GM10248 (cell line): ENCODE measurements at places on chromosomes 13 and 19.
A peak's percentile ranks its signal among the peaks of the same experiment; 100 is the strongest.

DNA sequence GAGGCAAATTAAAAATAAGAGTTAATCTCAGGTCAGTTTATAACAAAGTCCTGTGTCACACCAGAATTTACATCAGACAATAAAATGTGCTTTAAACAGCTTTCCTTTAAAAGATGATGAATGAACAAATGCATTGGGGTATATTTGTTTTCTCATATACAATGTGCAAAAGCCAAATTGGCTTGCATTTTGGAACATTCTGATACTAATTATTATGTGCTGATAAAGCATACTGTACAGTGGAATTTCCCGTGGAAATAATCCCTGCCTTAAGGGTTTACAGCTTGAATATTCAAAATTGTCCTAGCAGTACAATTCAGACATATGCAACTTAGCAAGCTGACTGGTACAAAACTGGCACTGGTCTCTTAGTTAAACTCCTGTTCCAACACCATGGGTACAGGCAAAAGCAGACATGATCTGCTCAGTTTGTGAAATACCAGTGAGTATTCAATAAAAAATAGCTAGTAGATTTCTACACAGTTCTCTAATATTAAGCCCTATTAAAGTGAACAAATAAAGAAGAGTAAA lies 373.4 kb downstream of the SLITRK1 start:
- no peak for DNase-seq

GRCh38 chr13:23960566-23961156 lies 63.4 kb upstream of the C1QTNF9B start:
- no peak for DNase-seq

GRCh38 chr13:27374650-27375049 lies 49.8 kb upstream of the GTF3A start:
- peak; percentile 75 for DNase-seq

- DNase-seq, result no peak
Observed at GRCh38 chr19:58218899-58219298, 9.8 kb upstream of the ZNF544 start.

DNA sequence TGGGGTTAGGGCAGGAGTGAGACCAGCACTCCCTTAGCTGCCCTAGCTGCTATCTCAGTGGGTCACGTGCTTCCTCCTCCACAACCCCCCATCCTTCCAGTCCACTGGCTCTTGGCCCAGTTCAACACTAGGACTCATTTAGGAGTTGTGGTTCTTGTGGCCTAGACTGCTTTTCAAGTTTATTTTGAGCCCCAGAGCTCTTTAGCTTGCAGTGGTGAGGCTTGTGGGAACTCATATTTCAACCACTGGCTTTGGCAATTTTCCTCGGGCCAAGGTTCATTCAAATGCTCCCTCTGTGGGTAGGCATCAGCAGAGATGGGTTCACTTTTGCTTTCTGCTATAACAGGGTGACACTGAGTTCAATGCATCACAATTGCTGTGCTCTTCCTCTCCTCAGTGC lies 436.2 kb upstream of the SLITRK5 start:
- DNase-seq, result no peak

- no peak for DNase-seq
Observed at GRCh38 chr13:98181111-98181815, 4.2 kb upstream of the RNF113B start.

GRCh38 chr19:35223084-35223790 lies 5.3 kb downstream of the FAM187B start:
- peak; percentile 5 for DNase-seq

DNA sequence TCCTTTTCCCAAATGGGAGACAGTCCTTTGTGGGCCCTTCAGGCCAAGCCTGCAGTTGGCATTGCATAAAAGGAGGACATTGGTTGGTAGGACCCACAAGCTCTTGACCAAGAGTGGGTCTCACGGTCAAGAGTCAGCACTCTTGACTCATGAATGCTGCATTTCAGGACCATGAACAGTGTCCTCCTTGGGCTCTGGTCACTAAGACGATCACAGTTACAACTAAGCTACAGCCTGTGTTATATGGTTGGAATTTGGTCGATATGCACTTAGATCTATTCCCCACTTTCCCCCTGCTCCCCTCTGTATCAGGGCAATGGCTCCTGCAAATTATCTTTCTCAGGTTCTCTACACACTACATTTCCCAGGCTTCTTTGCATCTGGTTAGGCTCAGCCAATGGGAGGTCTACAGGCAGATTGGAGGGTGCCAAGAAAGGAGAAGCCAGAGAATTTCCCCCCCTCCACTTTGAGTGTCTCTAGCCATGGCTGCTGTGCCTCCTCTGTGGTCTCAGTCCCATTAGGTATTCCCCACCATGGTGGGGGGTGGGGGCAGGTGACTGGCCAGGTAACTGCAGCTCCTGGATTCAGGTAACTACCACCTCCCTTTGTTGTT lies 3.1 kb upstream of the OLFM2 start:
- DNase-seq, result no peak

GRCh38 chr13:113182046-113182445 lies 23.6 kb downstream of the PROZ start:
- no peak for DNase-seq

DNA sequence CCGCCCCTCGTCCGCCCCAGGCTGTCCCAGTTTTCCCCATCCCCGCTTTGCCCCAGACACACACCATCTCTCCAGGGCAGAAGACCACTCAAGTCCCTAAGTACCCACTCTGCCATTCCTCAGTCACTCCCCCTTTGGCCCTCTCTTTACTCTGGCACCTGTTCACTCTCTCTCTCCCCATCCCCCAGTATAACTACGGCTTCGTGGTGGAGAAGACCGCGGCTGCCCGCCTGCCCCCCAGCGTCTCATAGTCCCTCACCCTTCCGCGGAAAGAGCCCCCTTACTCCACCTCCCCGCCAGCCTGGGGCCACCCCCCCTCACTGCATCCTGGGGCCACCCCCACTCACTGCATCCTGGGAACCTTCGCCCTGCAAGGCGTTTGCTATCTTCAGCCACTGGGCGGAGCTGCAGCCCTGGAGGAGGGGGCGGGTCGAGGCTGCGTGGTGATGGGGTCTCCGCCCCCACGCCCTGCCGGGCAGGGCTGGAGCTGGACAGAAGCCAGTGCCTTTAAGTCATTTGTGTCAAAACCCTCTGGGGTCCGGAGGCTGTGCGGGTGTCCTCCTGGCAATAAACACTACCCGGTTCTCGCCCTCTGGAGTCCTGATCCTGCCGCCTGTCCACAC lies 5.0 kb downstream of the MVB12A start:
- peak; percentile 66 for DNase-seq

DNA sequence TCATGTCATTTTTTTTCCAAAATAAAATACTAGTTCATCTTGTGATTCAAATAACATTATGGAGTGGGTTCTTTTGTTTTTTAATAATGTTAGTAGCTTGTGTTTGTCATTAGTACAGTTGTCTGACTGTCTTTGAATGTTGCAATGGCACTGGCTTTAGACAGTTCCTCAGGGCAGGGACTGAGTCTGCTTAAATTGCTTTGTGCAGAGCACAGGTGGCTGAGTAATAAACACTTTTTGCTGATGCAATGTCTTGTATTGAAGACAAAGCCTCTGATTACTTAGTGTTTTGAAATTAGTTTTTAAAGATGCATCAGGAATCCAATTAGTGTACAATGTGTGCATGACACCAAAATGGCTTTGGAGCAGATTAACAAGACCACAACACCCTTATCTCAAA lies 88.7 kb upstream of the PCDH9 start:
- no peak for DNase-seq

- DNase-seq, result peak; percentile 85
Observed at GRCh38 chr19:9621156-9622037, at the start of gene ZNF561. Gene ZNF561, minus strand, starts transcription at chr19:9621232. Its CDS starts 1,776 bp downstream, at chr19:9619456.

GRCh38 chr19:34269968-34270621 lies 15.7 kb downstream of the GARRE1 start:
- peak; percentile 64 for DNase-seq

DNA sequence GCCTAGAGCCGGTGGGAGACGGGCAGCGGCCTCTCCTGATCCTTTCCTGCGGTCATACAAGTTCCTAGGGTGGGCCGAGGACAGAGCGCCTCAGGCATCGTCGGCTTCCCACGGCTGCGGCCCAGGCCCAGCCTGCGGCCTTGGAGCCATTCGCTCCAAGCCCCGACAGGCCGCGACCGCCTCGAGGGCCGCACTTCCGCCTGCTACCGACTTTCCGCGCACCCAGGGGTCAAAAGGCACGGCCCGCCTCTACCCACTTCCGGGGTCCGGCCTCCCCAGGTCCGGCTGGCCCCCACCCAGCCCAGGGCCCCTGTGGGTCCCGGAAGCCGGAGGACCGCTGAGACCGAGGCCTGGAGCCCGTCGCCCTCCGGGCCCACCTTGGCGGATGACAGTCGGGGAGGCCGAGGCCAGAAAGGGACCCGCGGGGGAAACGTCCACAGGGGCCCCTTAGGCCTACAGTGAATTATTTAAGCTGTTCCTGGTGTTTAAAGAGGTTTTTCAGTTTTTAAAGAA lies 16.2 kb downstream of the ZIC2 start:
- DNase-seq, result peak; percentile 13

DNA sequence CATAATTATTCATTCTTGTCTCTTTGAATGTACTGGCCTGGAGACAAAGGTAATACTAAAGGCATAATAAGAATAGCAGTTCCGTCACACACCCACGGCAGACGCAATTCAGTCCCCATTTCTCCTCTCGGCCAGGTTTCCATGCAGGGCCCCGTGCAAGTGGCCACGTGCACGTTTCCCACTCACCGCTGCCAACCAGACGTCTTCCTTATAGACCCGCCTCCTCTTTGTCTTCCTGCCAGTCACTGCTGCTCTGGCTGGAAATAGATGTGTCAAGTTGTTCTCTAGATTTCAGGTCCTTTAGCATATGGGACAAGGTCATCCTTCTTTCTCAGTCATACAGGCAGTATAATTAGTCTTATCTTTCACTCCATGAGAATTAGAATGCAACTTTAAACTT lies 204.3 kb downstream of the SUCLA2 start:
- DNase-seq, result no peak

GRCh38 chr19:52622261-52622660 lies 15.9 kb downstream of the ZNF83 start:
- DNase-seq, result no peak

DNA sequence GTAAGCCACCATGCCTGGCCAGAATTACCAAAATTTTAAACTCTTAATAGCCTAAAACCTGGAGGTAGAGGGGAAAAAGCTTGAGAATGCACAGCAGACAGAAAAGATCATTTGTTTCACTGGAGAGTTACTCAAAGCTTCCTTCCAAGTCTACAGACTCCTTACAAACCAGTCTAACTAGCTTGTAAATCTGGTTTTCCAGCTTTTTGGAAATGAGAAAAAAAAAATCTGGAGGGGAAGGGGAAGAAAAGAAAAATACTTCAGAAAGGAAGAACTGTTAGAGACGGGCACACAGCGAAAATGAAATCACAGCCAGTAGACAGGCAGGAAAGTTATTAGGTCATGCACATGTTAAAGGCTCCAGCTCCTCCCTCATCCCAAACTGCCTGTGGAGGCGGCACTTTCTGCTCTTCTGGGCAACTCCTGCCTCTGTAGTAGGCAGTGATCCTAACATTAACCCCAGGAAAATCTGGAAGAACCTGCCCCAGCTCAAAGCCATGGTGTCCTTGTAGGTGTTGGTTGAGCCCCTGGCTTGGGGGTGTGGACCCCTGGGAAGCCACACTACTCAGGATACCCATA lies 17.3 kb downstream of the PARP4 start:
- DNase-seq, result no peak

- DNase-seq, result no peak
Observed at GRCh38 chr19:18978616-18979015, 37.6 kb upstream of the HOMER3 start.

GRCh38 chr19:40745402-40745780 lies 4.9 kb downstream of the ACTMAP start:
- DNase-seq, result no peak

DNA sequence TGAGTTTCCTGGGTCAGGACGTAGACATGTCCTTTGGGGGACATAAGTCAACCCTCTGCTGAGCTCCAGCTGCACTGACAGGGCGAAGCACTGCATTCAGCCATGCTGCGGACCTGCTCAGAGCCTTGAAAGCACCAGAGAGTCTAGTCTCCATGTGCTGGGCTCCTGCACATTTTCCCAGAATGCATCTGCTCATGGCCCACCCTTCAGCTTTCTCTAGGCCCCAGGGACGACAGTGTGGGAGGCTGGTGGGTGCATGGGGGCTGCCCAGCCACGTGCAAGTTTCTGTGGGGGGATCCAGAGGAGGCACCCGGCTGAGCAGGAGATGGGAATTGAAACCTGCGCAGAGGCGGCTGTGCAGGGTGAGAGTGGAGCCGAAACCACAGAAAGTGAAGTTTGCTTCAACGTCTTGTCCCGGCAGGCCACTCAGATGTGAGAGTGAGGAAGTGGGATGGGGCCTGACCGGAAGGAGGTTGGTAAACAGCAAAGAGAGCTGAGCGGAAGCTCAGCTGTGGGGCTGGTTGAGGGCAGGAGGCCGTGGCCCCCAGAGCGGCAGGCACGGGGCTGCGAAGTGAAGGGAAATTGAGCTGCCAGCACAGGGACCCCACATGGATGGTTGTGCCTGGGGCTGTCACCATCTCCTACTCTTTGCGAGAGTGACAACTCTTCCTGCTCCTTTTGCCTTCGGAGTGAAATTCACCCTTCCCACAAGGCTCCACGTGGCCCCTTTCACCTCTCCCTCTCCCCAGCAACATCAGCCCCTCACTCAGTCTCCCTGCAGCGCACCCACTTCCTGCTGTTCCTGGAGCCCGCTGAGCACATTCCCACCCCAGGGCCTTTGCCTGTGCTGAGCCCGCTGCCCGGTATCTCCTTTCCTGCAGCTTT lies 11.8 kb downstream of the PGLS start:
- DNase-seq, result peak; percentile 87

DNA sequence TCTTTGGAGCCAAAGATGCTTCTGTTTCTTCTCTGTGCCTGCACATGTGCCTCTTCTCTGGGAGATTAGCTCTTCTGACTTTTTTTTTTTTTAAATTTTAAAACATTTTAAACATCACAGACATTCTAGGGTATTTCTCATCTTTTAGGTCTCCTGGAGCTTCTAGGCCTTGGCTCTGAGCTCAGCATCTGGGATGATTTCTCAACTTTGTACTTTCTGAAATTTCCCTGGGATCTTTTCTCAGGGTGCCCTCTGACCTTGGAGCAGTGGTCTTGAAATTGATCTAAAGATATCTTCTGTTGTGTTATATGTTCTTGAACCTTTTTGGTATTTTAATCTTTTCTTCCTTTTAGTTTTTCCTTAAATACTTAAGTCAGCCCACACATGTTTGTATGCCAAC lies 6.2 kb downstream of the WASF3 start:
- DNase-seq, result no peak

GRCh38 chr13:27962982-27963381 lies 6.1 kb downstream of the CDX2 start:
- DNase-seq, result no peak

- DNase-seq, result peak; percentile 50
Observed at GRCh38 chr13:20197361-20197834, 4.7 kb upstream of the GJB2 start.

GRCh38 chr13:85662186-85662585 lies 137.0 kb downstream of the SLITRK6 start:
- no peak for DNase-seq

DNA sequence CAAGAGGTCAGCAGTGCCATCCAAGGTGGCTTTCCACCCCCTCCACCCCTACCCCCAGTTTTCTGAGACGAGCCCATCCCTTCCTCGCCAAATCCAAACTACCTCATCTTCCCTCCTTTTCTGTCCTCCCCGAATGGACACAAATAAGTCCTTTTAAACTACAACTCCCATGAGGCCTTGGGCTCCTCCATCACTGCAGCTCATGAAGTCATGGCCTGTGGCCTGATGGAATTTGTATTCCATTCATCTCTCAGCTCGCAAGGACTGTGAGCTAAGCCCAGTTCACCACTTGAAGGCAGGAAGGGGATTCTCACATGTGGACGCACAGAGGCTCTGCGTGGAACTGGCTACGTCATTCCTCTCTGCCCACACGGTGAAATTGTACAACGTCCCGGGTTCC lies 12.5 kb downstream of the PTPRH start:
- DNase-seq, result no peak
